ENCODE measurements at places on chromosomes 11 and 22.

DNA sequence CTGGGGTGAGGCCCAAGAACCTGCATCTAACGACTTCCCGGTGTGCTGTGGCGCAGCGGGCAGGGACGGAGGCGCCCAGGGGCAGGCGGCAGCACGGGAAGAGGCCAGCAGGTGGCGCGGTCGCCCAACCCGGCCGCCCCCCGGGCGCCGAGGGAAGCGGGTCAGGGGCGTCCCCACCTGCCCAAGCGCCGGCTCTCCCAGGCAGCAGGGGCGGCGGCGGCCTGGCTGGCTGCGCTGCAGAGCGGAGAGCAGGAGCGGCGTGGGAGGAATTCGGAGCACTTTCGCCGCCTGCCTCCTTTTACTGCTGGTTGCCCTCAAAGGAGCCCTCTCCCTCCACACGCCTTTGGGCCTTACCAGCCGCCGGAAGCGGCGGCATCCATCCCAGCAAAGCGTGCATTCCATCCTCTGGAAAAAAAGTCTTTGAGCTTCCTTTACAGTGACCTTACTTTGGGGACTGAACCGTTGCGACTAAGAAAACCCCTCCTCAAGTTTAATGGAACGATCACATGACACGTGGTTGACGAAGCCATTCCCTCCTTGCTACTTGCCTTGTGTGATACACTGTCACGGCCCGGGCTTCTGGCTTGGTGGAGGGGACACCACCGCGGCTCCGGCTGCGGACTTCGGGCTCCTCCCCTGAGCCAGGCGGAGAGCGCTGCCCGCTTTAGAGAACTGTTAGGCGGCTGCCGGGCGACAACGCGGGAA lies 106.8 kb upstream of the CLMP start:
- no peak for DNase-seq

- DNase-seq: no peak
These were observed 24.8 kb downstream of the PTPRJ start for GRCh38 chr11:48005136-48005535.

- DNase-seq: no peak
These were observed 10.4 kb downstream of the SEPTIN3 start for GRCh38 chr22:41979423-41980250.

DNA sequence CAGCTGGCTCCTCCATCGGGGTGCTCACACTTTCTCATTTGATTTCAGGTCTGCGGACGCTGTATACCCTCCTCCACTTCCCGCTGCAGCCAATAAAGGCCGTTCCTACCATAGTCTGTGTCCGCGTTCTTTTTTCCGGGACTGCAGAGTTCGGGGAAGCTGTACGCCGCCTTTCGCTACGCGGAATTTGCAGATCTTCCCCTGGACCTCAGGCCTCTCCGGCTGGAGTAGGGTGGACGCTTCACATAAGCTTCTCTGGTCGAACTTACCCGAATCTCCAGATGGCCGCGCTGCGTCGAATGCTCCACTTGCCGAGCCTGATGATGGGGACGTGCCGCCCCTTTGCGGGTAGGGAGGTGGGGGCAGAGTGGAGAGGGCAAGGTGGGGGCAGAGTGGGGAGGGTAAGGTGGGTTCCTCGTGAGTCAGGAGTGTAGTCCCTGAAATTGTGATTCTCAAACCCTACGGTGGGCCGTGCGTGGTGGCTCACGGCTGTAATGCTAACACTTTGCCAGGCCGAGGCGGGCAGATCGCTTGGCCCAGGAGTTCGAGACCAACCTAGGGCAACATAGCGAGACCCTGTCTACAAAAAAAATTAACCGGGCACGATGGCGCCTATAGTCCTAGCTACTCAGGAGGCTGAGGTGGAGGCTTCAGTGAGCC lies 617 bp downstream of the CSKMT start:
- no peak for DNase-seq

GRCh38 chr11:107018219-107018901 lies at the start of gene GUCY1A2:
TSS of gene GUCY1A2 (minus strand) at chr11:107018476. CDS start at chr11:107018055, 421 bp downstream.
- DNase-seq: no peak

DNA sequence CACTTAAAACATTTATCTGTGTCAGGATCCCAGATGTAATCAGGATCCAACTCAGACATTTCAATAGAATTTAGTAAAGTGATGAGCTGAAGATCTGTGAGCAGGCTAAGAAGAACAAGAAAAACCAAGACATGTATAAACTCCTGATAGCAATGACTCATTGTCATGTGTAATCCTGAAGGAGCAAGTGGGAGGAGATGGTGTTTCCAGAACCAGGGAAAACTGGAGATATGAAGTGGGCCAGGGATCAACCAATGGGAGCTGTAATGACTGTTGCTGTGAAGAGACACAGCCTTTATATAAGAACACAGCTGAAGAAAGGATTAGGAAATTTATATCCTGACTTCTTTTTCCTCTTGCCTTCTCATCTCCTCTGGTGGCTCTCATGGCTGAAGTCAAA lies 682.5 kb upstream of the ARHGAP42 start:
- DNase-seq: no peak

- DNase-seq: no peak
These were observed 3.0 kb upstream of the RRAS2 start for GRCh38 chr11:14361951-14362350.
